SW480 (cell line): ENCODE measurements at places on chromosomes 4 and X.

DNA sequence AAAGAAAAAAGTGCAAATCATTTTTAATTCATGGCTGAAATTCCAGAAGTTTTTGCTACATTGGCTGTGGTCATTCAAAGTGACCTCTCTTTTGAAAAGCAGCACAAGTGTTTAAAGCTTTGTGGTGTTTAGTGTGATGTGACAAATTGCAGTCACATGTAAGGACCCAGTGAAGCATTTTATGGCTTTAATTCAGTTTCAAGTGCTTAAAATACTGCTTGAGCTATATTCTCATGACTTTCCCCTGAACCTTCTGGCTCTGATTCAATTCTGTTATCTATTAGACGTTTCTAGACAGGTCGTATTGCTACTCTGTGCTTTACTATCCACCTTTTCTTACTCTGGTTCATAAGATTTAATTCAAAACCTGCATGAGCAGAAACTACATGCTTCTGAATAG is 105.8 kb downstream of the FAT4 start:
- DNase-seq: no peak

DNA sequence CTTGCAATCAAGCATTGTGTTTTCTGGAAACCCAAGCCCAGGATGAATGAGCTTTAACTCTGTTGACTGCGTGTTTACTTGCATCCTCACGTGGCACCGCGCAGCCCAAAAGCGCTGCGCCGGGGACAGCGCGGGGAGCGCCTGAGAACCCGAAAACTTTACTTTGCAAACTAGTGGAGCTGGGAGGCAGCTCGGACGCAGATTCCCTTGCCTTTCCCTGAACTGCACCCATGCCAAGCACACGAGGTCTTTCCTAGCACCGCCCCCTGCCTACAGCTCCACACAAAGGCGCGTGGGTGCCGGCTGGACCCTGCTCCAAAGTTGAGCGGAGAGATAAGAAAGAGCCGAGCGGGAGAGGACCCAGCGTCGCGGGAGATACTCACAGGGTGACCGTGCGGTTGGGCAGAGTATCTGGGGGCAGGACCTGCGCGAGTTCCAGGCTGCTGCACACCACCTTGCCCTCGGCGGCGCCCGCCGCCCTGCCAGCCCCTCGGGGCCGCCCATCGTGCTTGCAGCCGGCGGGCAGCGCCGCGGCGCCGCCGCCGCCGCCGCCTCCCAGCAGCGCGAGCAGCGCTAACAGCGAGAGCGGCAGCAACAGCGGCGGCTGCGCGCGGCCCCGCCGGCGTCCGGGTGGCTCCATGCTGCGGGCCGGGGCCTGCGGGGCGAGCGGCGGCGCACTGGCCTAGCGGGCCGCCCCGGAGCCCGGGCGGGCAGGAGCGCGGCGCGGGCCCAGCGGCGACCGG is 550 bp downstream of the ADGRA3 start:
- peak; percentile 78 for DNase-seq

GRCh38 chr4:55756208-55756607 is 63.4 kb upstream of the EXOC1L start:
- DNase-seq: no peak

DNA sequence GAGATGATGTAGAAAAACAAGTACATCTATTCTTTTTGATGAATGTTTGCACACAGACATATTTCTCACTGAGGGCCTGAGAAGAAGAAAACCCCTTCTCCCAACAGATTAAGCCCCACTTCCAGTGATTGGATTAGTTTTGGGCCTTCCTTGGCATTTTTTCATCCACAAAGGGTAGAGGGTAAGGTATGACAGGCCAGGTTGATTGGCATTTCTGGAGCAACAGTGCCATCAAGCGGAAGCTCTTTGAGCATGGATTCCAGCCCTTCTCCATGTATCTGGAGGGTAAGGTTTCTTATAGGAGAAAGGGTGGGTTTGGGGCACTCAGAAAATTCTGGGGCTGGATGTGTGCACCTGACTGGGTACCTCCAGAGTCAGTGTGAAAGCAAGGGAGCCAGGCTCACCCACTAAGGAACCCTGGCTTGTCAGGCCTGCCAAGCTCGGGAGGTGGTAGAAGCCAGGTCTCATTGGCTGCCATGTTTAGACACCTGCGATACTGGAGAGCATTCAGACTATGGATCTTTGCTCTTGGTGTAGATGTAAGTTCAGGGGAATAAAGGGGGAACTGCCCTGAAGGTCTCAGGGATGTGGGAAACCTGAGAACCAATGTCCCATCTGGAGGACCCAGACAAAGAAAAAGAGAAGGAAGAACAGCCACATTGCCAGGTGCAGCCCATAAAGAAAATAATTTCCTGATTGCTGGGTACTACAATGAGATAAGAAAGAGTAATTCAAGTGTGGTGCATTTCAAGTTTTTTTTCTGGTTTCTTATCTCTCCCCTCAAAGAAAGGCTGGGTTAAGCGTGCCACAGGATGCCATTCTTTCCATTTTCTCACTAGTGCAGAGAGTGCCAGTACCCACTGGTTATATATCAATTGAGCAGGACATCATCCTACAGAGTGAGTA is 222.3 kb upstream of the AGTR2 start:
- DNase-seq: no peak

- no peak for DNase-seq
Observed at GRCh38 chrX:14440106-14440505, 89.2 kb upstream of the GLRA2 start.

GRCh38 chr4:112189754-112190153 is 41.8 kb upstream of the AP1AR start:
- no peak for DNase-seq

DNA sequence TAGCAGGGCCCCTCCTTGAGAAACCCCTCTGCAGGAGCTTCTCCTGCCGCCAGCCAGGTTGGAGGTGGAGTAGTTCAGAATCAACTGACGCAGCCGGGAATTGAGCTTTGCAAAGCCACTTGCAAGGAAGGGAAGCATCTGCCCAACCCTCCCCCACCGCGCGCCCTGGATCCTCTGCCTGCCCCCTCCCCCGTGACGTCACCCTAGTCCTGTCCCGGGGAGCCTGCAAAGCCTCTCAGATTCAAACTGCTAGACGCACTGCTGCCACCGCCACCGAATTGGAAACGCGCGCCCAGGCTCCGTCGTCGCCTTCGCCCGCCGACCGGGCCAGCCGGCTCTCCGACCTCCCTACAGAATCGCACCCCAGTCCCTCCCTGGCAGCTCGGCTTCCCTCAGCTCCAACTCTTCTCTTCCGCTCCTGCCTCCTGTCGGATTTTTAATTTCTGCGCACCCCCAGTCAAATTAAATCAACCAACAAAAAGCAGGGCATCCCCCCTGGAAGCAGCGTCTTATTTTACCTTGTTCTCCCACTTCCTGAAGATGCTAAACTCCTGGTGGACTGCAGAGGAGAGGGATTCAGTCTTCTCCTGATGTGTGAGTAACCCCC is 3.8 kb downstream of the SLITRK2 start:
- DNase-seq: no peak

DNA sequence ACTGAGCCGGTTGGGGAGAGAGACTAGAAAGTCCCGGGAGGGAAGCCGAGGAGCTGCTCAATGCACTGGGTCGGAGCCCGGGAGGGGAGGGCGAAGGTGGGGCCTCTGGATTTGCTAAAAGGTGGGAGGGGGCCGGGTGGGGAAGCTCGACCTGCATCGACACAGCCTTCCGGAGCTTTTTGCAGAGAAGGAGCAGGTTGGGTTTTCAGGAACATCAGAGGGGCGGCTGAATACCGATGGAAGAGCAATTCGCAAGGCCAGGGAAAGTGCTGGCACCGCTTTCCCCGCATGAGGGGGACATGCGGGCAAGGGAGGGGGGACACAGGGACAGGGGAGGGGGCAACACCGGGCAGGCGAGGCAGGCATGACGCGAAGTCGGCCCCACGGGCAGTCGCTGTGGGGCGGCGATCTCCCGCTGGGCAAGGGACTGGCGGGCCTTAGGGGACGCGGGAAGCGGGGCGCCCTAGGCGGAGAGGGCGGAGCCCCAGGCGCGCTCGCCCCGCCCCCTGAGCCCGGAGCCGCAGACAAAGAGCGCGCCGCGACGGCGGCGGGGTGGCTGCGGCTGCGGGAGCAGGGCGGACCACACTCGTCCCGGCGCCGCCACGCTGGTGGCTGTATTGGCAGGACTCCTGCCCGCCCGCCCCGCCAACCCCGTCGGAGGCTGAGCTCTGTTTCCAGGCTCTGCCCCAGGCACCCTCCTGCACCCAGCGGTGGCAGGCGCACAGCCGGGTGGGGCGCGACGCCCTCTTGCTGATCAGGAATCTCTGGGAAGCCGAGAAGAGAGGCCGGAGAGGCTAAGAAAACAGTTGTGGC is 11.6 kb downstream of the PDZD4 start:
- DNase-seq: peak; percentile 31

GRCh38 chr4:101643186-101643837 is 147.2 kb upstream of the BANK1 start:
- peak; percentile 39 for DNase-seq

DNA sequence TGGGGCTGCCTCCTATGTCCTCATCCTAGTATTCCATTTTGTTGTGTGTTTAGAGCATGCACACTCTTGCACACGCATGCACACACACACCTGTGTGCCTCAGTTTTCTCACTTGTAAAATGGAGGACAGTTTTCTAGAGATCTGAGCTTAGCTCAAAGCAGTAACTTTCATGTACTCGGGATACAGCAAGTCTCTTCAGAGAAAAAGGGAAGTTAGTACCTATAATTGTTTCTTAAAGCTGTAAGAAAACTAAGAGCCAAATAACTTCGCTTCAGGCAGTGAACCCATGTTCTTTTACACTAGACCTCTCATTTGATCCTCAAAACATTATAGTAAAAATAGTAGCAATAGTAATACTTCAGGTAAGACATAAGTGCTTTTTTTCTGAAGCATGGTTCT is 49.6 kb downstream of the KIT start:
- DNase-seq: no peak

DNA sequence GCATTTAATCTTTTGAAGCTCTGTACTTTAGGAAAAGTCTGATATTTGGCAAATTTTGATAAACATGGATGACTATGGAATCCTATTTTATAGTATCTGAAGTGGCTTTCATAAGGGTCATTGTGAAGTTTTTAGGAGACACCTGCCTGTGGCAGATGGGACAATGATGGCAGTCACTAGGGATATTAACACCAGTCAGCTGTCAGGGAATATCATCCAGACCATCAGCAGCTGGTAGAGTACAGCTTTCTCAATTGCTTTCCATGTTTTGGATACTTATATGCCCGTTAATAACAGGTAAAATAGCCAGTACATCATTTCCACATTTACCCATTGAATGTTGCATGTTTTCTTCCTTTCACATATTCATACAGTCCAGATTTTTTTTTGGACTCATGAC is 39.1 kb downstream of the NPNT start:
- no peak for DNase-seq

GRCh38 chr4:90084967-90085295 is 42.3 kb upstream of the CCSER1 start:
- DNase-seq: no peak

DNA sequence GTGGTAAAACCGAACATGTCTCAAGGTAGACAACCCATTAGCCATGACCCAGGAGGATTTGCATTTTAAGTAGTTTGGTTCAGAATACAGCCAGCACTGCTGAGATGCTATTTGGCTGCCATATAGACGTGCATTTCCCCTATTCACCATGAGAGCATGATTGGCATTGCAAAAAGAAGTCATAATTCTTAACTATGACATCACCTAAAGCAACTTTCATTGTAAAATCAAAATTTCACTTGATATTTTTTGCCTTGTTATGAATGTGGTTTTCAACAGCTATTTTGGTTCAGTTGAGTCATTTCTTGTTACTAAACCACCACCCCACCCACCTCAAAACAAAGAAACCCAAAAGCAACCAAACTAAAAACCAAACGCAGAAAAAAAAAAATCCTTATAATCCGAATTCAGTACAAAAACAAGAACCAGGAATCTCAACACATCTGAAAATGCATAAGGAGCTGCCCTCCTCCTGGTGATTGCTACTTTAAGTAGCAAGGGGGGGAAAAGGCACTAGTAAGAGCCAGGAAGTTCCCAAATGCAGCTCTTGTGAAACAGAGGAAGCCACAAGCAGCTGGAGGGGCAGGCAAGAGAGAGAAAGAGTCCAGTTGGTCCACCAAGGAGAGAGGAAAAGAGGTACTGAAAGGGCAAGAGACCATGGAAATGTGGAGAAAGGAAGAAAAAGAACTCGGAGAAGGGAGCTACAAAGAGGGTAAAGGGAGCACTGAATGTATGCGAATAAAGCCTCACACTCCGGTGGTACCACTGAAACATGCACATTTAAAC is 3.1 kb downstream of the SLITRK4 start:
- DNase-seq: no peak

- peak; percentile 29 for DNase-seq
Observed at GRCh38 chr4:169485791-169486742, 126.3 kb downstream of the NEK1 start.

GRCh38 chrX:15298201-15298600 is 17.2 kb downstream of the ASB11 start:
- no peak for DNase-seq

- DNase-seq: no peak
Observed at GRCh38 chr4:105710678-105711077, 2.1 kb downstream of the GSTCD start.
